ENCODE measurements at places on chromosomes 12 and 14.

GRCh38 chr12:53336181-53336681 lies at the start of gene SP7:
Gene SP7 (minus strand): TSS chr12:53336354. CDS start chr12:53335646, 708 bp downstream.
- DNase-seq = no peak

- no peak for DNase-seq
Measured at GRCh38 chr12:123829561-123829960, 67.5 kb downstream of the DNAH10 start.

DNA sequence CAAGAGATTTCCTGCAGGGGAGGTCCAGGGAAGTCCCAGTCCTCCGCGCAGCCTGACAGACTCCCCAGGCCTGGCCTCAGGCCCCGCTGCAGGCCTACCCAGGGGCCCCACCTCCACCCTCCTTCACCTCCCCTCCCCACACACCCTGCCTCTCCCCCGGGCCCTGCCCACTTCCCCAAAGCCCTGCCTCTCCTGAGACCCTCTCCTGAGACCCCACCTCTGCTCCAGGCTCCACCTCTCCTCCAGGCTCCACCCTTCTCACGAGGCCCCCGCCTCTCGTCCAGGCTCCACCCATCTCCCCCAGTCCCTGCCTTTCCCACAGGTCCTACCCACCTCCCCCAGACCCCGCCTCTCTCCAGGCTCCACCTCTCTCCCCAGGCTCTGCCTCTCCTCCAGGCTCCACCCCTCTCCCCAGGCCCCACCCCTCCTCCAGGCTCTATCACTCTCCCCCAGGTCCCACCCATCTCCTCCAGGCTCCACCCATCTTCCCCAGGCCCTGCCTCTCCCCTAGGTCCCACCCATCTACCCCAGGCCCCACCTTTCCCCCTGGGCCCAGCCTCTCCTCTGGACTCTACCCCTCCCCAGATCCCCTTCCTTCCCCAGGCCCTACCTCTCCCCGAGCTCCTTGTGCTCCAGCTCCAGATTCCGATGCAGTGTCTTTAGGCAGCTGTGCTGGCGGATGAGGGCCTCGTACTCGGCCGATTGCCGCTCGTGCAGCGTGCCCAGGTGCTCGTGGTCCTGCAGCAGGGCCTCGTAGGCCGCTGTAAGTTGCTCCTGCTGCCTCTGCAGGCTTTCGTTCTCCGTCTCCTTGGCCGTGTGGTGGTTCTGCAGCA lies 58.8 kb upstream of the GPR68 start:
- no peak for DNase-seq

- peak; percentile 29 for DNase-seq
Measured at GRCh38 chr14:29528889-29529288, 398.8 kb downstream of the PRKD1 start.

DNA sequence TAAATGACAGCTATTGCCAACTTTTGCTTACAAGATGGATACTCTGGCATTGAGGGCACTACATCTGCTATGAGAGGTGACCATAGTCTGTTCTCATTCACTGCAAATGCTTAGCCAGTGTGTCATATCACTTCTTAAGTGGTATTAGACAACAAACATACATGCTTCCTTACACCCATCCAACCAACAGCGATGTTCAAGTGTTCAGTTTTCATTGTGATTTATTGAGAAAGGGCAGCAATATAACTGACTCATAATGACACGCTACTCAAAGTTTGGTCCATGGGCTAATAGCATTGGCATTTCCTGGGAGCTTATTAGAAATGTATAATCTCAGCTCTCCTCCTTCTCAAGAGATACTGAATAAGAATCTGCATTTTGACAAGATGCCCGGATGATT lies 181.7 kb downstream of the NPAS3 start:
- no peak for DNase-seq

GRCh38 chr14:55297611-55298499 lies 26.6 kb downstream of the FBXO34 start:
- DNase-seq = no peak

- no peak for DNase-seq
Measured at GRCh38 chr12:68222326-68222725, 3.3 kb downstream of the IL26 start.

DNA sequence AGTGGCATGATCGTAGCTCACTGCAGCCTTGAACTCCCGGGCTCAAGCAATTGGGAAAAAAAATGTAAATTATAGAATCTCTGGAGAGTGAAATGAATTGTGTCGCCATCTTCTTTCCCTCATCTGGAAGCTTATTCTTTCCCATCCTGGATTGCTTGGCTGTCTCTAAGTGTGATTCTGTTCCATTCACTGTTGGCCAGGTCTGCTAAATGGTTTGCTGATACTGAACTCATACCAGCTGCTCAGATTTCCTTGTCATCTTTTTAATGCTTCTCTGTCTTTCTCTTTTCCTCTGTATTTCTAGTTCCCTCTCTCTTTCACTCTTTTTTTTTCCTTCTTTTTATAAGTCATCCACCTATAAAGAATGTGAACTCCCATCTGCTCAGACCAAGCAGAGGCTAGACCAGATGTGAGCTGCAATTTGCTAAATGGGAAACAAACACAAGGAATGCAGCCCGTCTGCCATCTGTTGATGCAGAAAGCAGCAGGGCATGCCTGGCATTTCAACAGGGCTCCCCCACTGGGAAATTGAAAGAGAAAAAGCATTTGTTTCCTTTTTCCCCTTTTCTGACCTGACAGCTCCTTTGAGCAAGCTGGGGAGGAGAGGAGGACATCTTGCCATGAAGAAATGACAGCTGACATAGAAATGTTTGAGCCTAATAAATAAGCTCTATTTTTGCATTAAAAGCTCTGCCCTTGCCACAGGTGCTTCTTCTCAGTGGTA lies 1823.6 kb upstream of the FLRT2 start:
- DNase-seq = peak; percentile 7

DNA sequence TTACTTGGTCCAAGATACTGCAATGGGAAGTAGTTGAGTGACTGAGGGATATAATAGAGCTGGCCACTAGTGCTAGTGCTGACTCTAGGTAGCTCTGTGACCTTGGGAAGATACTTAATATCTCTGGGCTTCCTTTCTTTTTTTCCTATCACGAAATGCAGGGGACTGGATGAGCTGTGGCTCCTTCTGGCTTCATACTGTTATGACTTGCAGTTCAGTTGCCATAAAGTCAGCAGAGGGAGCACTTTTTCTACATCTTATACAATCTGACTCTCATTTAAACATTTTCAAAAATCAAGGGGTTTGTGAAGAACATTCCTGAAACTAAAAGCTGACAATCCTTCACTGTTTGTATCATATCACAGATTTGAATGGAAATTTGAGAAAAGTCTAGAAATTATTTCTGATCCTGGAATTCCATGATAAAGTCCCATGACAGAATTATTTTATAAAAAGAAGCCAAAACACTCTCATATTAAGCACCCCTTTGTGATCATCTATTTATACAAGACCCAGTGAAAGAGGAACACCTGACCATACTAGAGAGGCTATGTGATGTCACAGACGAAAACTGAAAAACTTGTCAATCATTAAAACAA lies 5.3 kb downstream of the BHLHE41 start:
- DNase-seq = peak; percentile 86

DNA sequence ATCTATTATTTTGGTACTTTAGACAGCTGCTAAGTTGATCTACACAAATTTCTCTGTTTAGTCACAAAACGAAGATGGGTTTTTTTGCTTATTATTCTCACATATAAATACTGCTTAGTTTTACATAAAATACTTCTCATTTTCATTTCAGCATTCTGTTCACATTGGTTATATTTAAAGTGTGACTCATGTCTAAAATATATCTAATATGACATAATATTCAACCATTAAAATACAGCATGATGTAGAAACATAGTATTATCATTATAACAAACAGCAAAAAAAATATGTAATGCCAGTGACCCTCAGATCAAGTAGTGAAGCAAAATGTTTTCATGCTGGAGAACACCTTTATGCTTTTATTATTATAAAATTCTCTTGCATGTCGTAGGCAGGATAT lies 63.7 kb downstream of the SH2B3 start:
- no peak for DNase-seq

GRCh38 chr12:12428961-12429657 lies 72.2 kb downstream of the BORCS5 start:
- no peak for DNase-seq

DNA sequence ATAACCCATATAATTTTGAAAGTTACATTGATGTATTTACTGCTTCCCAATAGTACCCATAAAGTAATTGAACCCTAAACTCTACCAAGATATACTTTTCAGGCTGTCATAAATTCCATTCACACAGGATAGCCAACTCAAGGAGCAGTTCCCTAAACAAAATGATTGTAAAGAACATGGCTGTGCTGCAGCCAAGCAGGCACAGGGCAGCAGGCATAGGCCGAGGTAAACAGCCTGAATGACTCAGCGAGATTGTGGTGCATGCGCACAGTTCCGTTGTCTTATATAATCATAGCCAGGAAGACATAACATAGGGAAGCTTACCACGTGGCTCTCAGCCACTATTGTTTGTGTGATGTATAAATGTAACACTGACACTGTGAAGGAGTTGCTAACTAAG lies 344.9 kb downstream of the FSCB start:
- DNase-seq = no peak

DNA sequence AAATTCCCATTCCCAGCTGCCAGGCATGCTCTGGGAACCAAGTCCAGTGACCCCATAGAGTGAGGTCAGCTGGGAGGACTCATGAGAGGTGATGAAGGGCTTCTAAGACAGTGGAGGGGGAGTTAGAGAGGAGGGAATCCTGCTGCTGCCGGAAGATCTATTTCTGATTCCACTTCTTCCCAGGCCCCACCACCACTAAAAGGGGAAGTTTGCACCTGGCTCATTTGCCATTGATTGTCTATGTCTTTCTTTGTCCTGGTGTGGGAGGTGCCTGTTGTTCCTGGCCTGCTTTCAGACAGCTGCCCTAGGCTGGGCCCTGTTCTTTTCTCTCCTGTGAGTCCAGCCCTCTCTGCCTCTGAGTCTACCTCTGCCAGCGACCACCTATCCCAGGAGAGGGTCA lies 3.0 kb upstream of the KRT6A start:
- no peak for DNase-seq

DNA sequence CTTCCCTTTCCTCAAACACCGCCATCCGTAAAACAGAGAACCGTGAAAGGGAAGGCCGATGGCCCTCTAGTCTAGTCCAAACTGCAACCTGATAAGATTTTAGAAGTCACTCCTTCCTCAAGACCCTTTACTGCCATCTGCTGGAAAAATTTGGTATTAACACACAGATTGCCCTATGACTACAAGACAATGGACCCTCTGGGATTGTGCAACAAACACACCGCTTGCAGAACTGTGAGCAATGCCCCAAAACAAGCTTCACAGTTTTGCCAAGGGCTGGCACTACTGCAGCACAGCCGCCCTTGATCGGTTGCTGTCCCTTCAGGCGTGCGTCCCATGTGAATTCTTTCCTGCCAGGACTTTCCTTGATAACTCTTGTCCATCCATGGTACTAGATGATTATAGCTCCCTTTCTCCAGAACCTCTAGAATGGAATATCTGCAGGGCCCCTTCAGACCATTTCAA lies 23.1 kb downstream of the LLPH start:
- peak; percentile 80 for DNase-seq

Measured in Ammon's horn (tissue), 1 donor.